Psoas muscle (tissue), 8 donors: ENCODE measurements at places on chromosomes 7 and 10. TPM values are rescaled to one million over a fixed set of nuclear protein-coding genes. Genes with fewer than 3 reads are reported as not detected.

GRCh38 chr7:44853391-44853790 lies 5.5 kb upstream of the H2AZ2 start:
- no peak for DNase-seq

GRCh38 chr10:68046642-68047041 lies 28.4 kb downstream of the HERC4 start:
- no peak for DNase-seq

DNA sequence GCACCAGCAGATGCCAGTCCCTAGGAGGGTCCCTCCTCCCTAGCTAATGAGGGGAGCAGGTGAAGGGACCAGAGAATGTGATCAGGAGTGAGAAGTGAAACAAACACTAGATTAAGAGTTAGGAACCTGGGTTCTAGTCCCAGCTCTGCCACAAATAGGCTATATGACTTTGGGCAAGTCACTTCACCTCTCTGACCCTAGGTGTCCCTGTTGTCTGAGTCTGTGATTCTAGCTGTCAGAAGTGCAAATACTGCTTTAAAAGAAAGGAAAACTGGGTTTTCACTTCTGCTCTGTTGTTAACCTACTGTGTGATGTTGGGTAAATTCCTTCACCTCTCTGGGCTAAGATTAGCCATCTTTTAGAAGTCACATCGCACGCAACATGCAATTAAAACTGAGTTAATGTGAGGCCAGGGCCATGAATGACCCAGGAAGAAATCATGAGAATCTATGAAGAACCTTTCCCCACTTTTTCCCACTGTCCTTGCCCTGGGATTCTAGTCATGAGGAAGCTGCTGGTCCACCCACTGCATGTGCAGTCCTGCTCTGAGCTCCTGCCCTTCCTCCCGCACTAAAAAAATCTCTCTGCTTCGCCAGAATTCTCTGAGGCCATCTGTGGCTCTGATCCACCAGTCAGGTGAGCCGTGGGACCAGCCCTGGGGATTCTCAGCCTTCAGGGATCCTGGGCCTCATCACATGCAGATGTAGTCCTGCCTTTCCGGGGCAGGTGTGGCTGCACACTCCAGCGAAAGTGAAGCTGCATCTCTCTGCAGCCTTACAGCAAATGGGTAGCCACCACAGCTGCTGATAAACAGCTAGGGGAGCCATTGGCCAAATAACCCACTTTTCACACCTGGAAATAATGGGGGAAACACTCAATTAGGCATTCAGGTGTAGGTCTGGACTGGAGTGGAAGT lies 181.7 kb downstream of the PLXNA4 start:
- DNase-seq: no peak

DCLRE1C gene
- polyA plus RNA-seq: 3.7 TPM

ZPBP gene
- not detected for polyA plus RNA-seq
